ENCODE measurements at places on chromosomes 4 and X.
A peak's percentile ranks its signal among the peaks of the same experiment; 100 is the strongest.

- DNase-seq, result no peak
These were observed 53.8 kb downstream of the RNF150 start for GRCh38 chr4:141079393-141079930.

- DNase-seq, result peak; percentile 56
These were observed 488 bp downstream of the TBC1D25 start for GRCh38 chrX:48540028-48540375.

DNA sequence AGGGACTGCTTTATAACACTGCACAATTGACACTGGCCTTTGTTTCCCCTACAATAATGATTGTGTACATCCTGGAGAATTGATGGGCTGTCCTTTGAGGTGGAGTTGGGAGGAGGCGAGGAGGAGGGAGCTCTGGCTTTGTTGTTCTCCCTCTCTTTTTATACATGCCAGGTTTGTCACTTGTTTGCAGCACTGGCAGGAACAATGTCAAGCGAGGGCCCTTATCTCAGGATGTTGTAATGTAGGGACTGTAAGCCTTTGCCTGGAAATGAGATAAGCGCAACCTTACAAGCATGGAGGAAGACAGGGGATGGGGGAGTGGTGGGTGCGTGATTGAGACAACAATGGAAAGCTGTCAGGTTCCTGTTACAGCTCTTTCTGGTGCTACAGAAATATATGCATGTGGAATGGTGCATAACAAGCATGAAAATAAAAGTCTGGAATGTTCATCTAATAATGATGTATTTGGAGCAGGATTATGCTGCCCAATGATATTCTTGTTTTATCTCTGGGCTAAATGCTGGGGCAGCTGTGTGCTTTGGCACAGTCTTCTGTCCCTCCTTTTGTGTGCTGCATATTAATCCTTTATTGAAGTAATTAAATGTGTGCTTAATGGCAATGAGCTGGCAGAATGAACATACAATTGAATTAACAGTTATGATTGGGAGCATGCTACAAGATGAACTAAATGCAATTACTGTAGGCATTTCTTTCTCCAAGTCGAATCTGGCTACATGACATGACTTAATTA, 294.4 kb downstream of the GPAT3 start:
- DNase-seq, result no peak

DNA sequence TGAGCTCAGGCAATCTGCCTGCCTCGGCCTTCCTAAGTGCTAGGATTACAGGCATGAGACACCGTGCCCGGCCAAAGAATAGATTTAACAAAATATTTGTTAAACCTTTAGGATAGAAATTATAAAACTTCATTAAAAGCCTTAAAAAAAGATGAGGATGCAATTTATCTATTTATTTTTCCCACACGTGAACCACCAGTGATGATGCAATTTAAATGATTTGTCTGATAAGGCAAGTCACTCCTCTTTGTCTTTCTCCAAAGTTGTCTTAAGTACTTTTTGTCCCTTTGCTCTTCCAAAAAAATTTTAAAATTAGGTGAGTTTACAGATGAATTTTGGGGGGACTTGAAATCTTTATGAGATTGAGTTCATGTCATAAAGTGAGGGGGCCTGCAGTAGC, 58.2 kb downstream of the SLC34A2 start:
- no peak for DNase-seq

GRCh38 chr4:45155081-45155777, 428.9 kb upstream of the GNPDA2 start:
- DNase-seq, result no peak

DNA sequence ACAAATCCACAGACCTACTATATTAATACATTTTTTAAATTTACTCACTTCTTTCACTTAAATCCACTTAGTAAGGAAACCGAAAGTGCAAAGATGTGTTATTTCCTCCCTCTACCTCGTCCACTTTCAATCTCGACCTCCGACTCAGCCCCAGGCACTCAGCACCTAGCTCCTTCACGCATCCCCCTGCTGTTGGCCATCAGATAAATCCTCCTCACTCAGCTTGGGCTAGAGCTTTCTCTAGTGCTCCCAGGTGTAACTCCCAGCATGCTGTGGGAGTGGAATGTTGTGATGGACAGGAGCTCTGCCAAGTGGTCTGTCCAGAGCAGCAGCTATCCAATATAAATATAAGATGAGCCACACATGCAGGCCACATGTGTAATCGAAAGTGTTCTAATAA, 26.7 kb upstream of the TEC start:
- no peak for DNase-seq

GRCh38 chr4:82797405-82798111, 1.0 kb downstream of the SCD5 start:
- peak; percentile 51 for DNase-seq

DNA sequence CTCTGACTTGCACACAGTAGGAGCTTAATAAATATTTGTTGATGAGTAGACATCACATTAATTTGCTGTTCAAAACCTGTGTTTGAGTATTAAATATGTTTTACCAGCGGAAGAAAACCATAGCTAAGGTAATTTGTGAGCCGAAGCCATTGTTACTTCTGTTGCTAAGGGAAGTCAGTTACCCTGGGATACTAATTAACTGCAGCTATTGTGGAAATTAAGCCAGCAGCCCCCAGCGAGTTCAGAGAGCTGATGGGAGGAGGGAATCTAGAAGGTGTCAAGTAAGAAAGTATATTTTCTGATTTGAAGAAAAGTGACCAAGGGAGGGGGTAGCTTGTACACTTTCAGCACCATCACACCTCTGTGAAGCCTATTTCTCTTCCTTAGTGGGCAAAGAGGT, 76.7 kb upstream of the IGSF1 start:
- no peak for DNase-seq

- no peak for DNase-seq
These were observed 15.6 kb upstream of the MAD2L1 start for GRCh38 chr4:120082251-120082650.

DNA sequence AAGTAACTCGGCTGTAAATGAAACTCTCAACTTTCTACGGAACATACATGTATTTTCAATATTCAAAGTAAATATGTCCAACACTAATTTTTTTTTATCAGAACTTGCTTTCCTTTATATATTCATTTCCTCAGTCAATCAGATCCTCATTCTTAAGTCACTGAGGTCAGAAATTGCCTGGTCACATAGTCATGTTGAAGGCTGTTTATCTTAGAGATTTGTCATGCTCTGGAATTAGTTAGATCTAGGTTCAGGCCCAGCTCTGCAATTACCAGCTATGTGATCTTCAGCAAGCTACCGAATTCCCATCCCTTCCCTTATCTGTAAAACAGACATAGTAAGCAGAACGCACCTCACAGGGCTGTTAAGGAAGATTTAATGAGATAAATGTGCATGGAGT, 228.8 kb downstream of the SPCS3 start:
- DNase-seq, result no peak

- no peak for DNase-seq
These were observed 22.3 kb upstream of the XPNPEP2 start for GRCh38 chrX:129716507-129716906.

- DNase-seq, result no peak
These were observed 5.4 kb upstream of the GLRA3 start for GRCh38 chr4:174834477-174834876.

GRCh38 chr4:86117705-86118302, 242.0 kb downstream of the MAPK10 start:
- DNase-seq, result no peak

DNA sequence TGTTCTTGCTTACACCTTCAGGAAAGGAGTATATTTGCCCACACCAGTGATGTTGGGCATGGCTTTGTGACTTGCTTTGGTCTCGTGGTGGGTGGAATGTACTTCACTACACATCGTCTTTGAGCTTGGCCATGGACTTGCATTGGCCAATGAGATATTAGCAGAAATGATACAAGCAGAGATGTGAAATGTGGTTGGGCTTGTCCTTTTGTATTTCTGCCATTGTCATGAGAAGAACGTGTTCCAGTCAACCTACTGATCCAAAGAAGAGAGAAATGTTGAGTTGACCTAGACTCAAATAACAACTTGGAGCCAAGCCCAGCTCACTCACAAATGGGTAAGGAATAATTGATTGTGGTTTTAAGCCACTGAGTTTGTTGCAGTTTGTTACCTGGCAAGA, 138.4 kb upstream of the ARX start:
- DNase-seq, result no peak

DNA sequence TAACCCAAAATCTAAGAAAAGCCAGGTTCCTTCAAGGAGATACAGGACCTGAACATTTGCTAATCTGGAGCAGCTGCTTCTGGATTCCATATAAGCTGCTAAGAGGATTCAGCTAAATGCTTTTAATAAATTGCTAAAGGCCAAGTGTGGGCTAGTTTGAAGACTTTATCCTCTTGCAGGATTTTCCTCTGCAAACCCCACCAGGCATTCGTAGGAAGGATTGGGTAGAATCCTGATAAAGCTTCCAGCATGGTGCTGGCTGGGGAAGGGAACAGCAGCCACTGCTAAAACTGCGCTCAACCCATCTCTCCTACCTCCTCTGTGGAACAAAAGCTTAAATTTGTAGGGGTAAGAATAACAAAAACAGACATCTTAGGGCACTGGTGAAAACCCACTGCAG, 61.3 kb upstream of the TAB3 start:
- no peak for DNase-seq

- no peak for DNase-seq
These were observed 57.0 kb upstream of the GRPEL1 start for GRCh38 chr4:7124689-7125442.

GRCh38 chrX:15441464-15441863, 51.7 kb downstream of the PIR start:
- DNase-seq, result no peak

GRCh38 chr4:3013839-3014350, 50.5 kb downstream of the GRK4 start:
- DNase-seq, result peak; percentile 76

GRCh38 chr4:52201715-52202114, 150.6 kb downstream of the SPATA18 start:
- DNase-seq, result no peak

- no peak for DNase-seq
These were observed 79.3 kb upstream of the SHOX start for GRCh38 chrX:551306-551705.

GRCh38 chr4:110042545-110043517, 130.1 kb downstream of the EGF start:
- no peak for DNase-seq

- no peak for DNase-seq
These were observed 85.9 kb downstream of the MAOA start for GRCh38 chrX:43741843-43742573.

GRCh38 chr4:15238720-15239119, 189.1 kb upstream of the C1QTNF7 start:
- DNase-seq, result peak; percentile 67

GRCh38 chr4:167025670-167026069, 208.6 kb downstream of the SPOCK3 start:
- DNase-seq, result no peak

DNA sequence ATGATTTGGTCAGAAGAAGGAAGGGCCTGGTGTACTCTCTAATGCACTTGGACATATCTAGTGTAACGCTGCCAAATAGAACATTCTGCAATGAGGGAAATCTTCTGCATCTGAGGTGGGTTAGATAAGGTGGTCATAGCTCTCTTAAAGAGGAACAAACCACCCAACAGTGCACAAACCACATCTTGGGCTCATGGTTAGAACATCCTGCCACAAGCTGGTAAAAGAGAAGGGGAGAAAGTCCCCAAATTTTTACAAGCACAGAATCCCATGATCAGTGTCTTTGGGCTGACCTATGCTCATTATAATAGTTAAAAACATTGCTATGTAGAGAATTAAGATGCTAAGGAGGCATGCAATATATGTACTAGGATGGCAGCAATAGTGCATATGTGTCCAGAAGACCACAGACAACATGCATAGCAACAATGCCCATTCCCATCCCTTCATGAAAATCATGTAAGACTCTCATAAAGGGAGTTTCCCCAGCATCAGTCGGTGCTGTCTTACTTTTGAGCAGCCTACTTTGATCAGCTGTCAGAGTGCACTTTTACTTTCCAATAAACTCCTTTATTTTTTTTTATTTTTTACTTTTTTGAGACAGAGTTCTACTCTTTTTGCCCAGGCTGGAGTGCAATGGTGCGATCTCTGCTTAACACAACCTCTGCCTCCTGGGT, 99.7 kb upstream of the SLC7A11 start:
- DNase-seq, result no peak
